ENCODE measurements at places on chromosomes 12 and 14.

- no peak for ATAC-seq
These were observed 11.4 kb downstream of the GPR19 start for GRCh38 chr12:12684375-12685106.

DNA sequence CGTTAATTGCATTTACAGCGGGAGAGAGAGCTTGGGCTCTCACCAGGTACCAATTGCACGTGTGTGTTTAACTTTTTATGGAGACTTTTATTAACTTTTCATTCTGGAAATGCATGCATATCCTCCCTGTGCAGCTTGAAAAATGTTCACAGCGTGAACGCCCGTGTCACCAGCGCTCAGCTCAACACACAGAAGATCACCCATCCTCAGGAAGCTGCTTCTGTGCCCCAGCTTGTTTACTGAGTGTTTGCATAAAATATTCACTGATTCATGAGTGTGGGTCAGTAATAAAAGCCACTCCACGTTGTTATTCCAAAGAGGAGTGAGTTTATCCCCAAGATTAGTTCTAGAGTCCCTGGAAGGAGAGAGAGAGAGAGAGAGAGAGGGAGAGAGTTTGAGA, 75.5 kb upstream of the FZD10 start:
- no peak for ATAC-seq

- ATAC-seq: peak; percentile 68
These were observed 547 bp upstream of the PYGL start for GRCh38 chr14:50944647-50945413.

- no peak for ATAC-seq
These were observed 117.1 kb downstream of the SYT10 start for GRCh38 chr12:33322519-33322918.

DNA sequence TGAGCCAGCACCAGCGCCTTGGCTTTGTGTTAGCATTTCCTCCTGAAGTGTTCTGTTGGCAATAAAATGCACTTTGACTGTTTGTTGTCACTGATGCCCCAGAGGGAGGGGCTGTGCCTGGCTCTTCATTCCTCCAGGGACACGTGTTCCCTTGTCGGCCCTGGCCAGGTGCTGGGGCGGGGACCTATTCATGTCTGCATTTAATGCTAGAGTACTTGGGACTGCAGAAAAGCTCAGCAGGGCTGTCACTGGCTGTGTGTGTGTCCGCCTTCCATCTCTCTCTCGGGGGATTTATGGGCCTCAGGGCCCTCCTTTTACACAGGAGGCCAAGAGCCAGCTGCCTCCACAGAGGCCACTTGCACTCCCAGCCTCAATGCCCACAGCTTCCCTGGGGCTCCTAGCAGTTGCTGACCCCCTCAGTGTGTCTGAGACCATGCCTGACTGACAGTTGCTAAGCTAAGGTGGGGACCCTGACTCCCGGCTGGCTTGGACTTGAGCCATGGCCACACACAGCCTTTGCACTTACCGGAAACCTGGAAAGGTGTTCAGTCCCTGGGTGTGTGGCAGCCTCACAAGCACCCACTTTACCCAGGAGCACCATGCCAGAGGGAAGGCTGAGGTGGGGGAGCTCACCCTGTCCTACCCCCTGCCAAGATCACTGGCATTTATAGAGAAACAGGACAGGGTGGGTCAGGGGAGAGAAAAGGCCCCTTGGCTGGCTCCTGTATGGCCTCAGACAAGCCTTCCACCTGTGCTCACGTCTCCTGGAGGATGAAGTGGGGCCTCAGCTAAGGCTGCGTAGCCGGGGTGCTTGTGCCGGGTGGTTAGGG, 27.8 kb downstream of the HIP1R start:
- no peak for ATAC-seq

- no peak for ATAC-seq
These were observed 92.9 kb downstream of the SLCO1B1 start for GRCh38 chr12:21223930-21224329.

- ATAC-seq: no peak
These were observed 11.7 kb upstream of the MYL2 start for GRCh38 chr12:110932046-110932445.

GRCh38 chr14:41699486-41699885, 92.8 kb downstream of the LRFN5 start:
- ATAC-seq: no peak

GRCh38 chr12:18868717-18869116, 130.8 kb downstream of the CAPZA3 start:
- ATAC-seq: peak; percentile 41

DNA sequence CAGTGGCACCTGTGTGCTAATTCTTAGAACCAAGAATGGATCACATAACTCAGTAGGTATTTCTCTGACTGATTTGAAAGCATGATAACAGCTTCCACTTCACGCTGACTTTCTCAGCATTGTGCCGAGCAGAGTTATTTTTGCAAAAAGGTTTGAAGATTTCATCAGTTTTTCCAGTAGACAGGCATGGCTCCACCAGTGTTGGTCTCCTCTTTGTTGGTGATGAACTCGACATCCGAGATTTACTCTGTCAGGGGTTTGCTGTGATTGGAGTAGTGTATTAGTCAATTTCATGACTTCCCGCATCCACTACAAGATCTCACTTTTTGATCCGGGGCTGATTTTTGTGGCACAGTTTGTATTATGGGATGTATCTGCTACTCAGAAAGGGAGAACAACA, 85.3 kb downstream of the PRKCH start:
- peak; percentile 68 for ATAC-seq

GRCh38 chr12:26370098-26370497, 174.7 kb downstream of the SSPN start:
- ATAC-seq: no peak

GRCh38 chr14:33568935-33569579, 381.8 kb downstream of the EGLN3 start:
- no peak for ATAC-seq

DNA sequence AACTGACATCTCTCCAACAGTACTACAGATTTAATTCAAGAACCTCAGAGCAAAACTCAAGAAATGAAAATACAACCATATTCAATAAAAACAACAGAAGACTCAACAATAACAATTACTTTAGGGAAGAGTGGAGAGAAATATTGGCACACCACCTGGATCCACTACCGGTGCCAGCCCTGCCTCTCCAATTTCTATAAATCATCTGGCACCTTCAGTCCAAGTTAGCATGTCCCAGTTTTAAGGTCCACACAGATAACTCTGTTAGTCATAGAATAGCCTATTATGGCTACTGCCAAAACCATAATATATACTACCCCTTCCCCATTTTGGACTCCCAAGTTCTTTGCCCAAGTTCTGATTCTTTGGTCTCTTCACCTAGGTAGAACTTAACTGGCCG, 69.9 kb upstream of the PSMA6 start:
- no peak for ATAC-seq

DNA sequence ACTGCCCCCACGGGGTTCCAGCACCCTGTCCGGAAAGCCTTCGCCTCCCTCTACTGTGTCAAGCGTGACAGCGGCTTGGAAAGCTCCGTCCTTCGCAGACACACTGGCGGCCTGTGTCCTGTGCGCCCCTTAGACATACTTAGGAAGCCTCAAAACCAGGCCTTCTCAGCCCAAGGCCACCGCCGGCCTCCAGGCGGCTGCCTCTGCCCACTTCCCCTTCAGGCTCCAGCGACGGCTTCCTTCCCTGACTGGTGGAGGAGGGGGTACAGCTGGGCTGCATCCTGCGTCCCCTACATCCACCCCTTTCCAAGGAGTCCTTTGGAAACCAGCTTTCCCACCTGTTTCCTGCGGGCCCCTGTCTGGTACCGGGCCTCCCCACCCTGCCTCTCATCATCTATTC, 2.5 kb upstream of the CACNA2D4 start:
- no peak for ATAC-seq

GRCh38 chr14:90911121-90911520, 94.9 kb upstream of the TTC7B start:
- ATAC-seq: no peak

GRCh38 chr14:34355584-34356263, 106.3 kb downstream of the SPTSSA start:
- no peak for ATAC-seq

DNA sequence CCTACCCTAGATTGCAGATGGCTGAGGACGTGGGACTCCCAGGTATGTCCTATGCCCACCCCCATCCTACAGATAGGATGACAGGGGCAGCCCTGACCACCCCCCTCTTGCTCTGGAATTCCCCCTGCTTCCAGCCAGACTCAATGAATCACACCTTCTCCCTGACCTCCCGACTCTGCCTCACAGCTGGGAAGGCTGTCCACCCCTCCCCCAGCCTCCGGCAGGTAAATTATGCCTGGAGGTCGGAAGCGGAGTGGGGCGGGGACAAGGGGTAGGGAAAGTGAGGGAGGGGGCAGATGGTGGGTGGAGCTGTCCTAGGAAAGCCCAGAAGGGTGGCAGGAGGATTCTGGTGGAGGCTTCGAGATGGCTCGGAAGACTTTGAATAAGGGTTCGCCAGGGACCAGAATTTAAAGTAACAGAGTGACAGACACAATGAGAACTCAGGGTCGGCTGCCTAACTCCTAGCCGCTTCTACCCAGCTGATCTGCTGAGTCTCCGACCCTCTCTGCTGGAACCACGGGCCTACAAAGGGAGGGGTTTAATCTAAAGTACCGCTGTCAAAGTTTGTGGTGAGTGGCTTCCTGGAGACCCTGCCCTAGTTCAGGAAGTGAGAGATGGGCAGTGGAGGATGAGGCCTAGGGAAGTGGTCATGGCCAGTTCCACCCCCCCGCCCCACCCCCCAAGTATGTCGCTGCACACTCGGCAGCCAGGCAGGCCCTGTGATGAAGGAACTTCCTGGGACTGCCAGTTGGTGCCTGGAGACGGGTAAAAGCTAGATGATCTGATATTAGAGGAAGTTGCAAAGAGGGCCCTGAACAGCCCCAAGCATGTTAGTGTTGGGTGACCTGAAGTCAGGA, 4.2 kb downstream of the PLEKHG3 start:
- peak; percentile 8 for ATAC-seq

GRCh38 chr14:68759017-68759560, 33.8 kb downstream of the ZFP36L1 start:
- no peak for ATAC-seq

DNA sequence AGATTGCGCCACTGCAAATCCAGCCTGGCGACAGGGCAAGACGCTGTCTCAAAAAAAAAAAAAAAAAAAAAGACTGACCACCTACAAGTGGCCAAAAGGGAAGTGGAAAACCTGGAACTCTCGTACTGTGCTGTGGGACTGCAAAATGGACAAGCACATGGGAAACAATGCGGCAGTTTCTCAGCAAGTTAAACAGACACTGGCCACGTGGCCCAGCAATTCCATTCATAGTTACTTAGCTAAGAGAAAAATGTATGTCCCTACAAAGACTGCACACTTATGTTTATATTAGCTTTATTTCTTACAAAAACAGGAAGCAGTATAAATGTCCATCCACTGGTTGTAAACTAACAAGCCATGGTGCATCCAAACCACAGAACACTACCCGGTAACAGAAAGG, 5.6 kb downstream of the CHFR start:
- ATAC-seq: no peak

DNA sequence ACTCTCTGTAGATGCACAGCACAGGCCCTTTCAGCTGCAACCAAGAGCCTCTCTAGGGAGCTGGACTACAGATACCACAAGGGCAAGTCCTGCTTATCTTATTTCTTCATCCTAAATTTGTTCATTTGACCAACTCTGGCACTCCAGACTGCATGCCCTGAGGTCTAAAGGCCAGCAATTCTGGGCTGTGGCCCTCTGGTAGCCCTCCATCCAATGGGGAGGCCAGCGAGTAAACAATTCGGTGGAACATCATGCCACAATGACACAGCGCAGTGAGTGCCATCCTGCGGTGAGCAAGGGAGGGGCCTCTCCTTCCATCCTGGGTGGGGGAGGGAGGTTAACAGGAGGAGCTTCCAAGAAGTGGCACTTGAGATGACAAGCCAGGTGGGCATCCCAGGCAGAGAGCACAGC, 652 bp upstream of the SELPLG start:
- peak; percentile 39 for ATAC-seq

DNA sequence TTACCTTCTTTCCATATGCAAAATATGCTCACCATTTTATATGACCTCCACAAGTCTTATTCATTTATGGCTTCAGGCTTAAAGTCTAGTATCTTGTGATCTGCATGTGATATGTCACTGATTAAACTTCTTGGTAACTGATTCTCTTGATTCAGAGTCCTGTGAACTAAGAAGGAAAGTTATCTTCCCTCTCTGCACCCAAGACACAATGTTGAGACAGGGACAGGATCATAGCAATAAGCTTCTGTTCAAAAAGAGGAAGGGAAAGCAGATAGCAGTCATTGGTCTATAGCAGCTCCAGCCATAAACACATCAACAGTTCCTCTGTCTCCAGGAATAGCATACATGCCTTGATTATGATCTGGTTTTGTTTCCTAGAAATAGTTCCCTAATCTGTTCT, 103.1 kb downstream of the UNC79 start:
- ATAC-seq: no peak

- ATAC-seq: no peak
These were observed 19.5 kb downstream of the CCDC91 start for GRCh38 chr12:28209782-28210181.

GRCh38 chr12:92400006-92400405, 254.4 kb upstream of the BTG1 start:
- peak; percentile 38 for ATAC-seq

DNA sequence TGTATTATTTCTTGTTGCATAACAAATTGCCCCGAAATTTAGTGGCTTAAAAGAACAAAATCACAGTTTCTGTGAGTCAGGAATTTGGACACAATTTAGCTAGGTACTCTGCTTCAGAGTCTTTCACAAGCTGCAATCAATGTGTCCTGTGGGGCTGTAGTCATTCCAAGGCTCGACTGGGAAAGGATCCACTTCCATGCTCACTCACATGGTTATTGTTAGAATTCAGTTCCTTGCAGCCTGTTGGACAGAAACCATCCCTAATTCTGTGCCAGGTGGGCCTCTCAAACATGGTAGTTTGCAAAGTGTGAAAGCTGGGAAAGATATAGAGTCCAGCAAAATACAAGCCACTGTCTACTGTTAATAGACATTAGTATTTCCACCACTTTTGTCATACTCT, 59.7 kb upstream of the ARID2 start:
- no peak for ATAC-seq

- ATAC-seq: no peak
These were observed 19.9 kb downstream of the SETD3 start for GRCh38 chr14:99460793-99461192.

GRCh38 chr14:68342216-68342763, 450.6 kb downstream of the ZFP36L1 start:
- no peak for ATAC-seq

DNA sequence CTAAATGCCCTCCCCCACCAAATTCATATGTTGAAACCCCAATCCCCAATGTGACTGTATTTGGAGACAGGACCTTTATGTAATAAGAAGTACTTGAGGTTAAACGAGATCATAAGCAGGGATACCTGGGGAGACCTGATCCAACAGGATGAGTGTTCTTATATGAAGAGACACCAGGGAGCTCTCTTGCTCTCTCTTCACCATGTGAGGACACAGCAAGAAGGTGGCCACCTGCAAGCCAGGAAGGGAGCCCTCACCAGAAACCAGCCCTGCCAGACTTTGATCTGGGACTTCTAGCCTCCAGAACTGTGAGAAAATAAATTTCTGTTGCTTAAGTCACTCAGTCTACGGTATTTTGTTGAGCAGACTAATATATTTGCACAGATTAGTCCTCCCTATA, 113.6 kb downstream of the NUAK1 start:
- no peak for ATAC-seq

- ATAC-seq: no peak
These were observed 418.1 kb downstream of the LRIG3 start for GRCh38 chr12:58502226-58502625.

- no peak for ATAC-seq
These were observed 83.4 kb downstream of the CNTN1 start for GRCh38 chr12:40775661-40776060.

- no peak for ATAC-seq
These were observed 200.9 kb downstream of the GRIN2B start for GRCh38 chr12:13780453-13780852.

- ATAC-seq: no peak
These were observed 18.8 kb downstream of the HCAR2 start for GRCh38 chr12:122684297-122684813.
